ENCODE measurements at places on chromosomes 3 and 15.

DNA sequence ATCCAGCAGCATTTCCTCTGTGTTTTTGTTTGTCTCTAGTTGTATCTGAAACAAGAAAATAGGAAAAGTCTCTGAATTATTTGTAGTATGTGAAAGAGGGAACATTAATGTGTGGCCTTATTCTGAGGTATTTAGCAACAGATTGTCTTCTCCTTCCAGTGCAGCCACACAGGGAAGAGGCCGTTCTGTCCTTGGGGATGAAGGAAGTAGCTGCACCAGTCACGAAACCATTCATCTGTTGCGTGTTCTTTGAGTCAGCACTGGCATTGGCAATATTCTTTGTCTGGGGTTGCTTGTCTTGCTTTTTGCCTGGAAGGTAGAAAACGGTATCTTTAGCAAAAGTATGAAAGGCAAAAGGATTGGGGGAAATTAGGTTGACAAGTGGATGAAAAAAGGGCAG lies 91.6 kb downstream of the CDIN1 start:
- DNase-seq, result no peak

DNA sequence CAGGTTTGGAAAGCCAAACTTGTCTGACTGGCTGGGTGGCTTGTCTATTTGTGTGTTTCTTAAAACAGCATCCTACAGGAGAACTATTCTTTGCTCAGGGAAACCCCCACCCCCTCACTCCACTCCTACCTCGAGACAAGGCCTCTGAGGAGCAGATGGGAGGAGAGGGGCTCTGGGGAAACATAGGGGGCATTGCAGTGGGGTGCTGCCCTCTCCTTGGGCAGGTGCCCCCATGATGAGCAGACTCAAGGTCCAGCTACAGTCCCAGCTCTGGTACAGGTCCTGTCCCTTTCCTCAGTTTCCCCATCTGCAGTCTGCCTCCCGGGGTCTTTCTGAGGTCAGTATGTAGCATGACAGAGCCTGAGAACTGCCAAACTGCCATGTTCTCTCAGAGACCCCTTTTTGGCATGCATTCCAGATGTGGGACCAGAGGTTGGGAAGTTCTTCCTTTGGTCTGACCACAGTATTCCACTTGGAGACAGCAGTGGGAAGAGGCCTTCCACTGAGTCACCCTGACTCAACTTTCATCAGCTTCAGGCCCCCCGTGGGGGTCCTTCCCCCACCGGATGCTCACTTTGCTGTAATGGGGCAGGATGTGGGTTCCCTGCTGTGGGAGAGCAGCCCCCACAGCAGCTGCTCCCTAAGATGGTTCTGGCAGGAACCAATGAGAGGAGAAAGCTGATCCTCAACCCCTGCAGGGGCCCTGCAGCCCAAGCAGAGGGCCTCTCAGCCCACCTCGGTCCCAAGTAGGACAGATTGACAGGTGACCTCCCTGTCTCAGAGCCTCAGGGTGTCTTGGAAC lies 32.3 kb upstream of the CYP11A1 start:
- peak; percentile 51 for DNase-seq

DNA sequence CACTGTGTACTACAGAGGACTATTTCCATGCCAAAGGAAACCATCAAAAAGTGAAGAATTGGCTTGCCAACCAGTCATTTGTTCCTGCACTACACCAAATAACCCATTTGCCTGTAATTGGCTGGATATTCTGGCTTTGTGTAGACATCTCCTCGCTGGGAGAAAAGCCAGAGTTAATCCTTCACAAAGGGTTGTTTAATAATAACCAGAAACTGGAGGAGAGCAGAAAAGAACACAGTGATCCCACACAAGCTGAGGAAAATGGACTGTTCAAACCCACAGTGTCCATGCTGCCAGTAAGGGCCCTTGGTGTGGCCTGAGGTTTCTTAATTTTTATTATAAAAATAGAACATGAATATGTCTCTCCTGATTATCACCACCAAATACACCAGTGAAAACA lies 294.0 kb downstream of the RORA start:
- DNase-seq, result no peak

- no peak for DNase-seq
Measured at GRCh38 chr3:153130312-153130977, 31.6 kb upstream of the RAP2B start.

- no peak for DNase-seq
Measured at GRCh38 chr3:47705391-47705790, 76.3 kb downstream of the SMARCC1 start.

GRCh38 chr3:189758186-189758585 lies 127.0 kb downstream of the TP63 start:
- DNase-seq, result no peak

- DNase-seq, result no peak
Measured at GRCh38 chr3:118089563-118089962, 945.1 kb downstream of the IGSF11 start.

GRCh38 chr3:152910211-152910610 lies 75.3 kb downstream of the P2RY1 start:
- DNase-seq, result no peak

GRCh38 chr3:66298591-66298990 lies 77.8 kb downstream of the SLC25A26 start:
- no peak for DNase-seq

- no peak for DNase-seq
Measured at GRCh38 chr3:184485241-184485640, 76.3 kb upstream of the EPHB3 start.

GRCh38 chr3:88219138-88219792 lies 69.5 kb downstream of the C3orf38 start:
- DNase-seq, result peak; percentile 7

DNA sequence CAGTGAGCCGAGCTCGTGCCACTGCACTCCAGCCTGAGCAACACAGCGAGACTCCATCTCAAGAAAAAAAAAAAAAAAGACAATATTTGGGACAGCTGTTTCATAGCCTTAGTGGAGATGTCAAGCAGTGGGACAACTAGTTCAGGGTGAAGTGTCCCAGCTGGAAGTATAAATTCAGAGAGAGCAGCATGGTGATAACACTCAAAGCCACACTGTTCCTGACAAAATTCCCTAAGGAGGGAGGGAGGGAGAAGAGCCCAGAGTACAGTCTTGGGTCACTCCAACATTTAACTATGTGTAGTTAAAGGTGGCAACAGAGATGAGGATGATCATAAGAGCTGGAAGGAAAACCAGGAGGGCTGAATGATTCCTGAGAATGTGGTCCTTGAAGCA lies 21.1 kb upstream of the IP6K2 start:
- no peak for DNase-seq

DNA sequence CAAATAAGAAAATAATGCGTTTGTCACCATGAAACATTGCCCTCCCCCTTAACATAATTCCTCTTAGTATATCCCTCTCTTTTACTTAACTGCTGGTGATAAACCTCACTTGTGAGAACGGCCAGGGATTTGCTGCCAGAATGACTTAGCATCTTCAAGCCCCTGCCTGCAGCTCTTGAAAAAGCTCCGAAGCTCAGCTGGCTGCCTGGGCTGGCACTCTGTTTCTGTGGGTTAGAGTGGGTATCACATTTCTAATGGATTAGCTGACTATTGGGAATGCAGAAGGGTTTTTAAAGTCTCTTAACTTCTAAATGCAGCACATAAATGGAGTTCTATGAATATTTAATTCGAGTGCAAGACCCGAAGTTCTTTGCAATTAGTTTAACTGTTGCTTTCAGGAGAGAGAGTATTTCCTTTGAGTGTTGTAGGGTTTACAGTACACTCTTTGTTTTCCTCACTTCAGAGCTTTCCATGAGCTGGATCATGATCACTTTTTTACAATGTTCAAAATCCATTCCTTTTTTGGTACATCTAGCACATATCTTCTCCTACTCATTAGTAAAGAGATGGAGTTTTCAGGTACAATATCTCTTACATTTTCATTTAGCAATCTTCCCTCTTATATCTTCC lies 124.7 kb upstream of the RBMS3 start:
- DNase-seq, result no peak

DNA sequence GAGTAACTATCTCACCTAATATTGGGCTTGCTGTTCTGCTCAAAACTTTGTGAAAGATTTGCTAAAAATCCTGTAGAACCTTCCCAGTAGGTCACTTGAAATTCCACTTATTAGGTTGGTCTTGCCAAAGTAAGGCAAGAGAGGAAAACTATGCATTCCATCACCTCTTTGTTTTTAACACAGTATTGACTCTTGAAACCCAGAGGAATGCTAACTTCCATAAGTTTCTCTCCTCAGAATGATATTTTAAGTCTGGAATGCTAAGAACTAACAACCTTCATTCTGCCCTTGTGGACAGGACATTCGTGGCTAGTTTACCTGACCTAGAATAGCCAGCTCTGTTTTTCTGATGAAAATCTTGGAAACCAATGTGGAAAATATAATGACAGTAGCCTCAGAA lies 154.5 kb downstream of the TMCO5A start:
- no peak for DNase-seq

DNA sequence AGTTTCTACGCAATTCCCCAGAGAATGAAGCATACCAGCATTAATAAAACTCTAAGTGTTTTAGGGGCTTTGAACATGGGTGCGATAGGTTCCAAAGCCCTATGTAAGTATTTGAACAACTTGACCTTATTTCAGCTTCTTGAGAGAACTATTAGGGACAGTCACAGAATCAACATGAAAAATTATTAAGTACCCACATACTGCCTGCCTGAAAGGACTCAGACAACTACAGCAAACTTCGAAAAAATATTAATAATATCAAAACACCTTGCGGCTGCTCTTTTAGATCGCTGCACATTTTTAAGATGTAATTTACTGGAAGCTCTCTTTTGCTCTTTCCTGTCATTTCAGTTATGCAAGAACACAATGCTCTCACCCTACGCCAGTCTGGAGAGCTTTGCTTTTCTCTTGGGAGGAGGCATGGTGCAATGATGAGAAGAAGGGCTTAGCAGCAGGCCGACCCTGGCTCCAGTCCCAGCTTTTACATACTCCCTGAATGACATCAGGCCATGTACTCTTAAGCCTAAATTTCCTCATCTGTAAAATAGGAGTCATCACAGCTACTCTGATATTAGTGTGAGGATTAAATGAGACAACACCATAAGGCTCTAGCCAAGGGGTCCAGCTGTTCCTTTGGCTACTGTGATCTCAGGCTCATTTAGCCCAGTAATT lies 640.7 kb downstream of the FHIT start:
- no peak for DNase-seq

GRCh38 chr3:88997260-88997659 lies 110.2 kb upstream of the EPHA3 start:
- DNase-seq, result no peak

DNA sequence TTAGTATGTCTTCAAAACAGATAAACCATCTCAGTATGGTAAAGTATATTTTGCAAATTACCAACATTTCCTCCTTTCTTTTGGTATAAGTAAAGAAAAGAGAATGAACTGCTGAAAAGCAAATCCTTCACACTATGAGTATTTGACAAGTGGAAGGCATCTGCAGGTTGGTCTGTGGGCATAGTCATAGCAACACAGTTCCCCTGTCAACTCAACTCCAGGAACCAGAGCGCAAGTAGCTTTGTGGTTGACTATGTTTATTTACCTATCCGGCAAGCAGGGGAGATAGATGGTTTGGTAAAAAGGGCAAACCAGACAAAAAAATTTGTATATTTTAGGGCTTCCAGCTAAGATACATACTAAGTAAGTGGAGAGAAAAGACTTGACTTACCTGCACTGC lies 88.3 kb upstream of the PPIB start:
- no peak for DNase-seq

DNA sequence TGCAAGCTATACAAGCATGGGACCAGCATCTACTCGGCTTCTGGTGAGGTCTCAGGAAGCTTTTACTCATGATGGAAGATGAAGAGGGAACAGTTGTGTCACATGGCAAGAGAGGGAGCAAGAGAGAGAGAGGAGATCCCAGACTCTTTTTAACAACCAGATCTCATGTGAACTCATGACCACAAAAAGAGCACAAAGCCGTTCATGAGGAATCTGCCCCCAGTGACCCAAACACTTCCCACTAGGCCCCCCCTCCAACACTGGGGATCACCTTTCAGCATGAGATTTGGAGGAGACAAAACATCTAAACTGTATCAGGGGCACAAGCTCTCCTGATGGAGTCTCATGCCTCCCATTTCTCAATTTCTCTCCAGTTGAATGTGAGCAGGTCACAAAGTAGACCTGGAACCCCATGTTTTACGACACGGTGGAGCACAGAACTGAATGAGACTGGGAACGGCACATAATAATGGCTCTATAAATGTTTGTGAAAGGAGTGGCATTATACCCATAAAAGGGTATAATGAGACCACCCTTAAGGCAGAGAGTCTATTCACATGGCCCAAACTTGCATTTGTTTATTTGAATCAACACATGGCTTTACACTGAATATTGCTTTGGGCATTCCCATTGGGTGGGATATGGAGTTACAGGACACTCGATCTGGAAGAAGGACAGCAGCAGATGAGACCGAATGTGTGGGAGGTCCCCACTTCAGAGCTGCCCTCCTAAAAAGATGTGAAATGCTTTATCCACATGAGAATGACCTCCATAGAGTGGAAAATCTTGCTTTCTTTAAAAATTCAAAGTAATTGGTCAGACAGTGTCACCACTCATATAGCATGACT lies 38.8 kb downstream of the IL16 start:
- DNase-seq, result no peak

DNA sequence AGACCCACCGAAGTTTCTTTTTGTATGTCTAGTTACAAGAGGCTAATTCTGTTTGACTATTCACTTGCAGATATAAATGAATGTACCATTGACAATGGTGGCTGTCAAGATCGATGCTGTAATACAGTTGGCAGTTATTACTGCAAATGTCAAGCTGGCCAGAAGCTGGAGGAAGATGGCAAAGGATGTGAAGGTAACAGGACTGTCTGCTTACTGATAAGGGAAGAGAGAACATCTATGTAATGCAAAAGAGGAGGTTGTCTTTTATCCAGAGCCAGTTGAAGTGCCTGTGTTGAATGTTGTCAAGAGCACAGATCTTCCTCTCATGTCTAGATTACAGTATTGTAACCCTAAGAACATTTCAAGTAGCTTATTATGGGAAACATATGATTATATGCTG lies 549.5 kb upstream of the GOLIM4 start:
- DNase-seq, result no peak

DNA sequence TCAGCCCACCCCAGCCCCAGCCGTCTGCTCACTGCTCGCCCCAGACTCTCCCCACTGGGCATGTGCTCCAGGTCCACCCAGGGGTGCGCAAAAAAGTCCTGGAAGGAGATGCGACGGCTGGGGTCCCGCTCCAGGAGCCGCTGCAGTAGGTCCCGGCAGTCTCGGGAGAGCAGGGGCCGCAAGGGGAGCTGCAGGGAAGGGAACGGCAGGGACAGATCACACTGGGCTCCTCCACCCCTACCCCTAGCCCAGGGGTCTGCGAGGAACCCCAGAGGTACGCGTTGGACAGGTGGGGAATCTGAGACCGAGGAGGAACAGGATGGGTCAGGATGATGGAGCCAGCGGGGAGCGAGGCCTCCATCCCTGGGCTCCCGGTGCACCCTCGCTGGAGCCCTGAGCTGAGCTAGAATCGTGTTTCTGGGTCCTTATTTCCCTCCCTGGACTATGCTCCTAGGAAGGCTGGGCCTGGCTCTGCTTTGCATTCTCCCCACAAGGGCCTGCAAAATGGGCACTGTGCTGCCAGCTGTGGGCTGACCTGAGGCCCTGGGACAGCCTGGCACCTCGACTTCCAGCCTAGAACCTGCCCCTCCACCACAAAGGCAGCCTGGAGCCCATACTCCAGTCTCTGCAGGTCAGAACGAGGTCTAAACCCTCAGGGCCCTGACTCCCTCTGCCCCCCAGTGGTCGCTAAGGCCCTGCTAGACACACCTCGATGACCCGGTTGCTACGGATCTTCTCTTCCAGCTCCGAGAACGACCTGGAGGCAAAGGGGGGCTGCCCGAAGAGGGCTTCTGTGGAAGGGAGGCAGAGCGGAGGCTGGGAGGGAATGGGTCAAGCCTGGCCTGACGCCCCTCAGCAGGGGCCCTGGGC lies 3.2 kb downstream of the ULK3 start:
- DNase-seq, result no peak

- DNase-seq, result no peak
Measured at GRCh38 chr3:105806359-105806758, 62.5 kb downstream of the CBLB start.

Measured in stimulated activated CD4-positive, alpha-beta T cell treated with anti-CD3 and anti-CD28 coated beads, Interleukin-15, amount 100 ng/mL, for 48 hours (primary cell).